ENCODE measurements at places on chromosomes 1 and 21. TPM values are rescaled to one million over a fixed set of nuclear protein-coding genes. Genes with fewer than 3 reads are reported as not detected.

Gene SLC35F3
- not detected for total RNA-seq

Gene FAM72D
- total RNA-seq, result 1.4 TPM

Gene IQCC
- total RNA-seq, result 4.4 TPM

Gene TUFT1
- 36.9 TPM for total RNA-seq

Gene CDCA8
- total RNA-seq, result 10.3 TPM

Gene CFAP74
- not detected for total RNA-seq

Gene ELAVL4
- not detected for total RNA-seq

Gene HRNR
- total RNA-seq, result not detected

Gene FMOD
- 0.66 TPM for total RNA-seq

Gene GBP6
- total RNA-seq, result not detected

DNA sequence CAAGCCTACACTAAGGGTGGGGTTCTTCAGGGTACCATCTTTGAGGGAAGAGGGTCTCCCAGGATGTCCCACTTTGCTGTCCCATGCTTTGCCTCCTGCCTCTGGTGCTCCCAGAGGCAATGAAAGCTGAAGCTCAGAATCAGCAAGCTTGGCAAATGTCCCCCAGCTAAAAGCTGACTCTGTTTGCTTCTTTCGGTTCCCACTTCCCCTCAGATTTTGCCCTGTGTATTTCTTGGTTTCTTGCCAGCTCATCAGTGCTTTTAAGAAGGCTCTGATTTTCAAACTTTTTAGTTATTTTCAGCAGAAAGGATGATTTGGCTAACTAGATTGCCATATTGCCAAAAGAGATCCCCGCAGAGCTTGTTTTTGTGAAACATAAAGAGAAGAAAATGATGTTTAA lies 33.1 kb upstream of the COG2 start:
- H3K27ac ChIP-seq, result no peak overlapping the region
- no peak overlapping the region for H3K4me3 ChIP-seq
- H3K4me1 ChIP-seq, result no peaks in the 10 kb centered on the region

GRCh38 chr1:197470330-197470729 lies 202.3 kb downstream of the CRB1 start:
- H3K4me1 ChIP-seq, result no peaks in the 10 kb centered on the region
- no peak overlapping the region for H3K27ac ChIP-seq
- no peaks in the 10 kb centered on the region for H3K27me3 ChIP-seq
- no peak for DNase-seq

GRCh38 chr1:203511513-203511912 lies 17.6 kb downstream of the OPTC start:
- peak; percentile 17 for DNase-seq
- H3K27ac ChIP-seq, result peak overlapping the region; percentile 96
- H3K4me1 ChIP-seq, result peaks cover 60% of the 10 kb centered on the region
- H3K36me3 ChIP-seq, result no peaks in the 10 kb centered on the region
- H3K4me3 ChIP-seq, result no peak overlapping the region

GRCh38 chr1:42669936-42670335 lies 11.7 kb downstream of the PPIH start:
- no peak overlapping the region for H3K4me3 ChIP-seq
- no peak for DNase-seq
- no peak overlapping the region for H3K27ac ChIP-seq
- peaks cover 65% of the 10 kb centered on the region for H3K36me3 ChIP-seq
- H3K4me1 ChIP-seq, result no peaks in the 10 kb centered on the region

- H3K4me1 ChIP-seq, result no peaks in the 10 kb centered on the region
- H3K27ac ChIP-seq, result no peak overlapping the region
- no peaks in the 10 kb centered on the region for H3K27me3 ChIP-seq
- H3K4me3 ChIP-seq, result no peak overlapping the region
- no peak for DNase-seq
Observed at GRCh38 chr1:3419415-3420204, 34.9 kb upstream of the ARHGEF16 start.

DNA sequence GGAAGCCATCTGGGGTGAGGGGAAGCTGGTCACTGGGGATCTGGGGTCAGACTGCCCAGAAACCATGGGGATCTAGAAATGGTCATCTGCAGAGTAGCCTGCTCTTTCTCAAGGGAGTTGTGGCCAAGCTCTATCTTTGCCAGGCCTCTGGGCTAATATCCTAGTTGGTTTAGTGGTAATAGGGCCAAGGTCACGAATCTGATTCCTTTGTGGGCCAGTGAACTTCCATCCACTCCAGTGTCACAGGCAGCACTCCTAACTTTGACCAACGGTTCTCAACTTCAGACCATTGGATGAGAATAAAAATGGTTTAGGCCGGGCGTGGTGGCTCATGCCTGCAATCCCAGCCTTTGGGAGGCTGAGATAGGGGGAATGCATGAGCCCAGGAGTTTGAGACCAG lies 28.1 kb upstream of the PPP2R5A start:
- H3K27ac ChIP-seq, result no peak overlapping the region
- no peak overlapping the region for H3K4me3 ChIP-seq
- no peaks in the 10 kb centered on the region for H3K27me3 ChIP-seq
- no peaks in the 10 kb centered on the region for H3K4me1 ChIP-seq

- H3K36me3 ChIP-seq, result no peaks in the 10 kb centered on the region
- DNase-seq, result no peak
- H3K4me1 ChIP-seq, result no peaks in the 10 kb centered on the region
- no peak overlapping the region for H3K27ac ChIP-seq
- H3K4me3 ChIP-seq, result no peak overlapping the region
Observed at GRCh38 chr21:17479606-17480005, 33.2 kb upstream of the CXADR start.

GRCh38 chr21:17688912-17689874 lies 76.5 kb upstream of the BTG3 start:
- H3K4me3 ChIP-seq, result no peak overlapping the region
- no peaks in the 10 kb centered on the region for H3K27me3 ChIP-seq
- peak; percentile 70 for DNase-seq
- H3K27ac ChIP-seq, result peak overlapping the region; percentile 51
- no peaks in the 10 kb centered on the region for H3K36me3 ChIP-seq

GRCh38 chr1:151287341-151287699 lies 5.2 kb downstream of the ZNF687 start:
- no peak for DNase-seq
- peaks cover 11% of the 10 kb centered on the region for H3K4me1 ChIP-seq
- H3K27ac ChIP-seq, result no peak overlapping the region
- no peak overlapping the region for H3K4me3 ChIP-seq
- H3K27me3 ChIP-seq, result no peaks in the 10 kb centered on the region
- peaks cover 73% of the 10 kb centered on the region for H3K36me3 ChIP-seq

- no peaks in the 10 kb centered on the region for H3K4me1 ChIP-seq
- H3K27me3 ChIP-seq, result no peaks in the 10 kb centered on the region
- H3K36me3 ChIP-seq, result no peaks in the 10 kb centered on the region
- no peak for DNase-seq
- H3K27ac ChIP-seq, result no peak overlapping the region
Observed at GRCh38 chr1:76141929-76142328, 67.4 kb downstream of the ST6GALNAC3 start.

DNA sequence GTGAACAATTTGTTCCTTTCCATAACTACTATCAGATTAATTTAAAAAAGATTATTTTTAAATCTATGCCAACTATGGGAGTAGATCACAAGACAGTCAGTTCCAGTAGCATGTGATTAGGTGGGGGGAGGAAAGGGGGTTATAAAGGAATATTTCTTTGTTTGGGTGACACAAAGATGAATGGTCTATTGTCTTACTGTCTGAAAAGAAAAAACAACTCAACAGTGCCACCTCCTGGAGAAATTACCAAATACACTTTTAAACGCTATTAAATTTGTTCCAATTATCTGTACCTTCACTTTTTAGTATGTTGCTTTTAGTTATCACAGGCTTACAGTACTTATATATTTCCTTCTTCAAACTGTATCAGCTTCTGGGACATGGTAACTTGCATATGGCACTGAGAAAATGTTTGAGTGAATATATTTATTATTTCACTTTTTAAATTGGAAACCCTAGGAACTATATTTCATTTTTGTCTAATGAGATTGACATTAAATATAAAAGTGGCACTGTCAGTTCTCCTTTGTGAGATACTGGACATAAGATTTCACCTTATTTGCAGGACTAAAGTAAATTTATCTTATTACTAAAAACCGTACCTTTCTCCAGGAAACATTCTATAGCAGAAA lies 1.7 kb upstream of the SORT1 start:
- H3K36me3 ChIP-seq, result peaks cover 26% of the 10 kb centered on the region
- no peak overlapping the region for H3K4me3 ChIP-seq
- no peaks in the 10 kb centered on the region for H3K27me3 ChIP-seq
- H3K4me1 ChIP-seq, result peaks cover 41% of the 10 kb centered on the region
- no peak overlapping the region for H3K27ac ChIP-seq

- no peaks in the 10 kb centered on the region for H3K27me3 ChIP-seq
- peaks cover 7% of the 10 kb centered on the region for H3K4me1 ChIP-seq
- peaks cover 11% of the 10 kb centered on the region for H3K36me3 ChIP-seq
- no peak overlapping the region for H3K4me3 ChIP-seq
- no peak for DNase-seq
Observed at GRCh38 chr1:36084497-36085115, 712 bp downstream of the TEKT2 start.

GRCh38 chr1:178263341-178263740 lies 169.4 kb downstream of the RASAL2 start:
- no peak for DNase-seq
- H3K27me3 ChIP-seq, result no peaks in the 10 kb centered on the region
- peak overlapping the region; percentile 6 for H3K27ac ChIP-seq
- peaks cover 51% of the 10 kb centered on the region for H3K4me1 ChIP-seq

DNA sequence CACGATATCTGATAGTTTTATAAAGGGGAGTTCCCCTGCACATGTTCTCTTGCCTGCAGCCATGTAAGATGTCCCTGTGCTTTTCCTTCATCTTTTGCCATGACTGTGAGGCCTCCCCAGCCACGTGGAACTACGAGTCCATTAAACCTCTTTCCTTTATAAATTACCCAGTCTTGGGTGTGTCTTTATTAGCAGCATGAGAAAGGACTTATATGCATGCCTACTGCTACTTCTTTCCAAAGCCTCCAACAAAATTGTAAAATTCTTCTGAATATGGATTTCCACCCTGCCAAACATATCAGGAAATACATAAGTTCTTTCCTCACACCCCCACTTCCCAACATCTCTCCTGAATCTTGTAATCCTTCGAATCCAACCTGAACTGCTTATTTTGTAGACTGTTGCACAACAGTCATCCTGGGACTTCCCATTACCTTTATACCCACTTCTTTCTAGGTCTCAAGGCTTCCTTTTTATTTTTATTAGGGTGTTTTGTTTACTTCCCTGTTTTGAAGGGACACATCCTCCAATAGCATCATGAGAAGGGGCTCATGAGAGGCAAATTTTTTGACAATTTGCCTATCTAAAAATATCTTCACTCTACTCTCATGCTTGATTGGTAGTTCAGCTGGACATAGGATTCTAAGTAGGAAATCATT lies 67.5 kb upstream of the MUTYH start:
- no peak overlapping the region for H3K4me3 ChIP-seq
- H3K27ac ChIP-seq, result no peak overlapping the region
- no peak for DNase-seq
- H3K27me3 ChIP-seq, result no peaks in the 10 kb centered on the region
- no peaks in the 10 kb centered on the region for H3K36me3 ChIP-seq

DNA sequence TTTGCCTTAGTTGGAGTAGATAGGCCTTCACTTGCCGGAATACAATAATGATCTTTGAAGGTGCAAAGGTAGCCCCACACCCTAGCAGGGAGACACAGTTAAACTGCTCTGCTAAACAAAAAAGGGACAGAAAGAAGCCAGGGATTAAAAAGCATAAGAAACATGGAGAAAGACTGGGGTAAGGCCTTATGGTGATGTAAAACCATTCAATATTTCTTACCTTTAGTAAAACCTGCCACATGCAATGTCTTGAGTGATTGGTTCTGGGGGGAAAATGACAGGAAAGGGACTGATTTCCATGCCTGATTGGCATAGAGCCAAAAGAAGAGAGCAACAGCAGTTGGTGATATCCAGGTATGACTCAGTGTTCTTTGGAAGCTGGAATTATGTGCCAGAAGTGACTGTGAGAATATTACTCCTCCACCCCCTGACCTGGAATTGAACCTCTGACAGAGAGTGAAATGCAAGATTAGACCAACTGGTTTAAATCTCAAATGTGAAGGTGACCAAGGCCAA lies 8.1 kb downstream of the DNASE2B start:
- no peaks in the 10 kb centered on the region for H3K36me3 ChIP-seq
- DNase-seq, result no peak
- no peak overlapping the region for H3K27ac ChIP-seq
- peaks cover 5% of the 10 kb centered on the region for H3K4me1 ChIP-seq
- H3K27me3 ChIP-seq, result no peaks in the 10 kb centered on the region

- H3K27ac ChIP-seq, result 0 out of 2 replicates have a peak overlapping the region, but pooled peaks have one; percentile 57
- no peaks in the 10 kb centered on the region for H3K36me3 ChIP-seq
- H3K27me3 ChIP-seq, result no peaks in the 10 kb centered on the region
- DNase-seq, result no peak
- no peak overlapping the region for H3K4me3 ChIP-seq
Observed at GRCh38 chr1:209710093-209710492, 5.4 kb downstream of the HSD11B1 start.

GRCh38 chr21:27796106-27796505 lies 829.2 kb upstream of the ADAMTS5 start:
- no peak overlapping the region for H3K4me3 ChIP-seq
- peak; percentile 82 for DNase-seq
- H3K27ac ChIP-seq, result no peak overlapping the region
- H3K27me3 ChIP-seq, result no peaks in the 10 kb centered on the region
- H3K36me3 ChIP-seq, result no peaks in the 10 kb centered on the region

GRCh38 chr1:94843430-94843829 lies 23.3 kb downstream of the SLC44A3 start:
- no peak overlapping the region for H3K27ac ChIP-seq
- H3K36me3 ChIP-seq, result no peaks in the 10 kb centered on the region
- no peak for DNase-seq
- H3K27me3 ChIP-seq, result no peaks in the 10 kb centered on the region
- H3K4me1 ChIP-seq, result no peaks in the 10 kb centered on the region

- H3K4me3 ChIP-seq, result no peak overlapping the region
- no peaks in the 10 kb centered on the region for H3K27me3 ChIP-seq
- DNase-seq, result no peak
- peak overlapping the region; percentile 49 for H3K27ac ChIP-seq
- peaks cover 8% of the 10 kb centered on the region for H3K36me3 ChIP-seq
- peaks cover 78% of the 10 kb centered on the region for H3K4me1 ChIP-seq
Observed at GRCh38 chr1:39642796-39643195, 3.4 kb upstream of the HEYL start.

GRCh38 chr1:33342041-33342723 lies 21.3 kb upstream of the A3GALT2 start:
- H3K27me3 ChIP-seq, result no peaks in the 10 kb centered on the region
- H3K4me3 ChIP-seq, result no peak overlapping the region
- peaks cover 84% of the 10 kb centered on the region for H3K4me1 ChIP-seq
- H3K27ac ChIP-seq, result peak overlapping the region; percentile 1
- H3K36me3 ChIP-seq, result peaks cover 68% of the 10 kb centered on the region

DNA sequence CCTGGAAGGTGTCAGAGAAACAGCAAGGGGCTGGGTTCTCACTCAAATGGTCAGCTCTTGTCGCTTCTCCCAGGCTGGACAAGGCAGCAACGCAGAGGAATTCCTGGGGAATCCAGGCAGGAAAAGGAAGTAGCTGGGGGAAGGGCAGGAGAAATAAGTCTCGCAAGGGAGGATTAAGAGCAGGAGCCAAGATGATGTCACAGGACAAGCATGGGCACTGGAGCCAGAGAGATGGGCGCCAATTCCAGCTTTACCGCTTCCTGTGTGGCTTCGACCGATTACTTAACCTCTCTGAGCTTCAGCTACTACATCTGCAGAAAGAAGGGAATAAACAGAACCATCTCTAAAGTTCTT lies 70.5 kb downstream of the SSBP3 start:
- H3K4me1 ChIP-seq, result peaks cover 82% of the 10 kb centered on the region
- DNase-seq, result peak; percentile 94
- peak overlapping the region; percentile 16 for H3K4me3 ChIP-seq
- no peaks in the 10 kb centered on the region for H3K27me3 ChIP-seq
- H3K36me3 ChIP-seq, result peaks cover 21% of the 10 kb centered on the region

GRCh38 chr21:24123785-24124184 lies 1483.5 kb downstream of the MRPL39 start:
- no peak overlapping the region for H3K4me3 ChIP-seq
- H3K36me3 ChIP-seq, result no peaks in the 10 kb centered on the region
- no peak for DNase-seq
- no peaks in the 10 kb centered on the region for H3K4me1 ChIP-seq
- H3K27me3 ChIP-seq, result no peaks in the 10 kb centered on the region

Measured in SJSA1 (cell line).